ENCODE measurements at places on chromosomes 3 and 15.

DNA sequence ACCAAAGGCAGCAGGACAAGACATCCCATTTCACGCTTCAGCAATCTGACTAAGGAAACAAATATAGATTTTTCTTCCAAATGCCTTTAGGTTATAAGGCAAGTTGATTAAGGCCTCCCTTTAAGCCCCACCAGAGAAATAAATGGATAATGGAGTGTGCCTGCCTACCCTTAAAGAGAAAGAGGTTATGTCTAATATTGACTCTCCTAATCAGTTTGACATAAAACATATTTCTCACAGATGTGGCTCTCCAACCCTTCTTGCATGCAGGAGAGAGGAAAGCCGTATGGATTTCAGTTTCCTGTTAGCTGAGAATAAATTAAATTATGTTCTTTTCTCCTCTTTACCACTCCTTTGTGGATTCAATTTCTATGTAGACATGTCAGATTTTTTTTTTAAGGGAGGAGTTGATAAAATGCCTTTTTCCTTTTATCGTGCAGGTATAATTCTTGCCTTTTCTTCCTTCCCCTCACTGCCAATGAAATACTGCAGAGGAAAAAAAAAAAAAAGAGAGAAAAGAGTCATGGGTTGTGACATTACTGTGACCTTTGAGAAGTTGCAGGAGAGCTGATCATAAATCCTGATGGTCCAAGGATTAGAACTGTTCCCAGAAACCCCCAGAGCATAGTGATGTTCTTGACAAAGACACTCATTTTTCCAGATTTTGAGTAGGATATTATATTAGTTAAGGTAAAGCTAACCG, 355.3 kb upstream of the SLCO3A1 start:
- DNase-seq = no peak

DNA sequence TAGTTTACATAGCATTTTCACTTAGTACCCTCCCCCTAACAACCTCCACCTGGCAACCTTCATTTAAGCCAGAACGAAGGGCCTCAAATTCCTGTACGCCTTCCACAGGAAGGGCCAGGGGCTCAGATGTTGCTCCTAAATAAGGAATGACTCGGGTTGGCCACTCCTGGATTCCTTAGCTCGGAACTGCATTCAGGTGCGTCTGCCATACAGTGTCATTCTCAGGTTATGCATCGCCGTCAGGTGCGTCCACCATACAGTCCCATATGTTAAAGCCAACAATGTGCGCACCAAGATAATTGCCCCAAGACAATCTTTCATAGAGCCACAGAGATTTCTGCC, 53.5 kb upstream of the USP3 start:
- no peak for DNase-seq

GRCh38 chr15:58686286-58686685, 63.2 kb downstream of the ADAM10 start:
- DNase-seq = no peak

- no peak for DNase-seq
These were observed 74.0 kb upstream of the MANF start for GRCh38 chr3:51311055-51311454.

GRCh38 chr15:99763827-99764226, 30.6 kb upstream of the LYSMD4 start:
- DNase-seq = no peak
